ENCODE measurements at places on chromosomes 12 and 14. TPM values are rescaled to one million over a fixed set of nuclear protein-coding genes. Genes with fewer than 3 reads are reported as not detected.

The DNAJC22 gene
- 4.3 TPM for total RNA-seq

DNA sequence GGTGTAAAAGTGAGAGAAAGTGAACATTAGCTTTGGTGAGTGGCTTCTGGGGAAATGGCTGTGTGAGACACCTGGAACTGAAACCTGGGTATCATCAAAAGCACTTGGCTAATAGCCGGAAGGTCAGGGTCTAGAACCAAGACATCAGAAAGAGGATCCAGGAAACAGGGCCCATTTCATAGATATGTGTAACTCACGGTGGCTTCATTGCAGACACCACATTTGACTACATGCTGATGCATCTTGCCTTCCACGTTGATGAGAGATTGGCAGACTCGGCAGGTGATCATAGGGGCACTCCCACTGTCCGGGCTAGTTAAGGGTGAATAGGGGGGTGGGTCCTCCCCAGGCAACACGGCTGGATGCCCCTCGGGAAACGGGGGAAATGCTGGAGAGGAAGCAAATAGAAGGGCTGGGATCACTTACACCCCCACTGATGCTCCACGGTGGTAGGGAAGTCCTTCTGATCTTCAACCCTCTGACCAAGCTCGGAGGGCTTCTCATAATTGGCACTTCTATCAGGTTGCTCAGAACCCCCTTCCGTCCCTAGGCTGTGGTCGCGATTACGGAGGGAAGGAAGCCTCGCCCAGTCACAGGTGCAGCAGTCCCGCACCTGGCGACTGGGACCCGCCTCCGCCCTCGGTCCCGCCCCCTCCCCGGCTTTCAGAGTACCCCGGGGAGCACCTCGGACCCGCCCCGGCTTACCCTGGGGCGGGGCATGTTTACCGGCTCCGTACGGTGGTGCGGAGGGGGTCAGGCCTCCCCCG, 593 bp downstream of the PIP4P1 start:
- H3K27ac ChIP-seq = peak overlapping the region; percentile 99
- H3K4me1 ChIP-seq = peaks cover 2% of the 10 kb centered on the region
- H3K4me3 ChIP-seq = peak overlapping the region; percentile 98
- DNase-seq = peak; percentile 32
- H3K27me3 ChIP-seq = no peaks in the 10 kb centered on the region
- no peaks in the 10 kb centered on the region for H3K36me3 ChIP-seq

The CELA1 gene
- total RNA-seq = not detected

DNA sequence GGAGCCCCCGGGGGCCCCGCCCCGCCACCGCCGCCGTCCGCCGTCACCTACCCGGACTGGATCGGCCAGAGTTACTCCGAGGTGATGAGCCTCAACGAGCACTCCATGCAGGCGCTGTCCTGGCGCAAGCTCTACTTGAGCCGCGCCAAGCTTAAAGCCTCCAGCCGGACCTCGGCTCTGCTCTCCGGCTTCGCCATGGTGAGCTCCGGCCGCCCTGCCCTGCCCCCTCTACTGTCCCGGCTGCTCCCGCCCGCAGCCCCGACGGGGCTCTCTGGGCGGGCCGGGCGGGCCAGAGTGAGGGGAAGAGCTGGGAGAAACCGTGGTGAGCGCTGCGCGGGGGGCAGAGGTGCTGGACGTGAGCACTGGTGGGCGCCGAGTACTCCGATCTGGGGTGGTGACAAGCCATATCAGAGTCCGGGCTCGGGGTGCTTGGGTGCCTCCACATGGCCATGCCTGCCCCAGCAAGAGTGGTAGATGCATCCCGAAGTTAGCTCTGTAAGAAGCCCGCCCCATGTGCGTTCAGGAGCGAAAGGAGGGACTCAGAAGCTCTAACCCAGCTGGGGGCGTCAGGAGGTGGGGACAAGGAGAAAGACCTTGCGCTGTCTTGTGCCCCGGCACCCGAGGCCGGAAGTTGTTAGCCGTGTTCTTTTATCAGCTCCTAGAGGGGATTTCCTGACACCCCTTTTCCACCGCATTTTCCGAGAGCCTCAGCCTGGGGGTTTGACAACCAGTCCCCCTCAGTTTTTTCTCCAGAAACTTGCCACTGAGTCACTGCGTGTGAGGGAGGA, 717 bp downstream of the ORAI1 start:
- DNase-seq = peak; percentile 47
- no peaks in the 10 kb centered on the region for H3K36me3 ChIP-seq
- no peaks in the 10 kb centered on the region for H3K27me3 ChIP-seq

- H3K4me3 ChIP-seq = no peak overlapping the region
- no peaks in the 10 kb centered on the region for H3K4me1 ChIP-seq
- no peaks in the 10 kb centered on the region for H3K27me3 ChIP-seq
- no peak overlapping the region for H3K27ac ChIP-seq
Measured at GRCh38 chr12:26697217-26697616, 135.8 kb downstream of the ITPR2 start.

- no peak overlapping the region for H3K27ac ChIP-seq
Measured at GRCh38 chr12:74900232-74900631, 309.4 kb downstream of the KCNC2 start.

The DIO3 gene
- total RNA-seq = 0.82 TPM

The NAV3 gene
- 12.6 TPM for total RNA-seq
